Stimulated activated CD8-positive, alpha-beta memory T cell treated with anti-CD3 and anti-CD28 coated beads, Interleukin-12 subunit alpha, Interleukin-12 subunit beta, amount 100 ng/mL, for 1 hour (primary cell): ENCODE measurements at places on chromosomes 7 and 10.

- DNase-seq: no peak
These were observed 14.6 kb downstream of the CHST12 start for GRCh38 chr7:2417981-2418481.

DNA sequence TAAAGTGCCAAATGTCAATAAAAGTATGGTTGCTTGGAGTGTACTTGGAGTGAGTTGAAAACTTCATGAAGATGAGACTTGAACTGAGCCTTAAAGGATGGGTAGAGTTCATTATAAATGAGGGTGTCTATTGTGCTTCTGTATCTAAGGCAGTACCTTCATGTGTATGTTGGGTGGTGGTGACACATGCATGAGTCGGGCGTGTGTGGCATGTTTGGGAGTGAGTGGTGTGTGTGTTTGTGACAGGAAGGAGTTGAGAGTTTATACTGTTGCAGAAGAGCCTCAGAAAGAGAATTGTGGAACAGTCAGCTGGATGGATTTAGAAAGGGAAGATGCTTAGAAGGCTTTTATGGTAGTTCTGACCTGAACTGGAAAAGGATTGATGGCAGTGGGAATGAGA lies 6.0 kb upstream of the ZRANB1 start:
- DNase-seq: no peak

DNA sequence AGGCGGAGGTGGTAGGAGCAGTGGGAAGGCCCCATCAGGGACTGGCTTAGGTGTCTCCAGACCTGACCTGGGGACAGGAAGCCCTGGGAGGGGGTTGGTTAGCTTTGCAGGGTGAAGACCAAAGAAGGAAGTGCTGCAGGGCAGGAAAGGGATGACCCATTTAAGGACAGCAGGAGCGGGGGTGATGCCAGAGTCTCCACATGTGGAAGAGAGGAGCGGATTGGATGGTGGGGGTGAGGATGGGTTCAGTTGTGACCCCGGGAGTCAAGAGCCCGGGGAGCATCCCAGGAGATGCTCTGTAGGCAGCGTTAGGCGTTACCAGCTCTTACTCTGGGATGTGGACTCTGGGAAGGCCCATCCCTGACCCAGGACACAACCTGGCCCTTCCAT lies 3.1 kb upstream of the LDB3 start:
- no peak for DNase-seq

DNA sequence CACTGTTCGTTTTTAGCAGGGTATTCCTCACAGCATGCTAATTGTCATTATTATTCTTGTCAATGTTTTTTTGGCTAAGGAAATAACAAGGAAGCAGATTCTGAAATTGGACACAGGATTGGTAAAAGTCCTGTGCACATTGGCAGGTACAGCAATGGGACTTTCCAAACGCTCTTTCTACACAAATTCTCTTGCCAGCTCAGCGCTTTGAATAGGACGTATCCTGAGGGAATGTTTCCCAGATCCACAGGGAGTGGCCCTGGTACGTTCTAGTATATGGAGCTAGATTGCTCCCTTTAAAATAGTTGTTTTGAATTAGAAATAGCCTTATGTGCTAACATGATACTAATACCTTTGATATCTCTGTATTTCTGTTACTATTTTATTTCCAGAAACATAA lies 82.8 kb upstream of the GRB10 start:
- no peak for DNase-seq

- no peak for DNase-seq
These were observed 113.7 kb downstream of the PHTF2 start for GRCh38 chr7:77912293-77912692.

- no peak for DNase-seq
These were observed 24.6 kb upstream of the BMPER start for GRCh38 chr7:33880787-33881186.

GRCh38 chr10:84292502-84292901 lies 35.9 kb upstream of the CCSER2 start:
- DNase-seq: no peak

DNA sequence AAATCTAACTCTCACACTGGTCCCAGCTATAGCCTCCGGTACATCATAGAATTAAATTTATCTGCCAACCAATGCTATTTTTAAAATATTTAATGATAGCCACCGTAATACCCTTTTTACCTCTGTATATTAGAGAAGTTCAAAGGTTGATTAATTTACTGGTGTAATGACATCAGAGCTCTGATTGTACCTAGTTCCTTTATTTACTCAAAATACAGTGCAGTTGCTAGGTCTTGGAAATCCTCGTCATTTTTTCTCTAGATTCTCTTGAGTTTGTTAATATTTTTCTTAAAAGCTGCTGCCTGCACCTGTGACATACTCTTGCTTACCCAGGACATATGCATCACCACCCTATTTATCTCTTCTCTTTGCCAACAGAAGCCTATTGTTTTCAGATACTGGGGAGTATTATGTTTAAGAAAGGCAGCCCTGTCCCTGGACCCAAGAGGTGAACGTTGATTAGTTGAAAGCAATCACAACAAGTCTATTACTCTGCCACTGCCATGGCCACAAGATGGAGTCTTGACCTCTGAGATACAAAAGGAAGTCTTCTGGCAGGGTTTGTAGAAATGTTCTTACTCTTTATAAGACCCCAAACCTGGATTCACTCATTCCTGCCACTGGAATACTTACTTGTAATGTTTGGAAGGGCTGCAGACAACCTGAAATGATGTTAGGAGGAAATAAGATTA lies 25.6 kb upstream of the TMEM26 start:
- no peak for DNase-seq

DNA sequence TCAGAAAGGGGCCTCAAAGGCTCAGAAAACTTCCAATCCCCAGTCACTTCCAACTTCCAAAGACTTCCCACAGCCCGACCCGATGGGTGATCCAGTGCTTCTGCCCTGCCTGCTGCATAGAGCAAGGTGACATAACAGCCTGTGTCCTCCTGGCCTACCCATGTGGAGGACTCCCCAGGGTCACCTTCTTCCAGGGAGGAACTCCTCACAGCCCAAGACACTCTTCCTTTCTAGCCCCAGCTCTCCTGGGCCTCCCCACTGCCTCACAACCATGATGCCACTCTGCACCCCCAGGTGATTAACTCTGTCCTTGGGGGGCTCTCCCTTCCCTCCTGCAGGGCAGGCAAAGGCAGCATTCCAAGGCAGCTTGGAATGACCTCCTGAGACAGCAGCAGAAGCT lies 158.4 kb upstream of the PDE1C start:
- no peak for DNase-seq

DNA sequence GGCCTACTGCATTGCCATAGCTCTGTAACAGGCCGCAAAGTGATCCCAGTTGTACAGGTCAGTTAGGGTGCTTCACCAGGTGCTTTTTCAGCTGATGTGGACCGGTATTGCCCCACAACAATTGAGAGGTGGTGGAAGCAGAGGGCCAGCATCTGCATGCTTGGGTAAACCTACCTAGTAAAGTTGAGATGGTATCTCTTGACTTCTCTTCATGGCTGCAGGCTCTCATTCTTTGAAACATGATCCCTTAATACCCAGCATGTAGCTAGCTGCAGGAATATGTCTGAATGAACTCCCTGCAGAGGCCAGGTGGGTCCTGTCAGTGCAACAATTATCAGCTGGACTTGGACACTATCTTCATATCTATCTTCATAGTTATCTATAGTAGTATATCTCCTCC lies 60.7 kb upstream of the CCDC6 start:
- DNase-seq: no peak

DNA sequence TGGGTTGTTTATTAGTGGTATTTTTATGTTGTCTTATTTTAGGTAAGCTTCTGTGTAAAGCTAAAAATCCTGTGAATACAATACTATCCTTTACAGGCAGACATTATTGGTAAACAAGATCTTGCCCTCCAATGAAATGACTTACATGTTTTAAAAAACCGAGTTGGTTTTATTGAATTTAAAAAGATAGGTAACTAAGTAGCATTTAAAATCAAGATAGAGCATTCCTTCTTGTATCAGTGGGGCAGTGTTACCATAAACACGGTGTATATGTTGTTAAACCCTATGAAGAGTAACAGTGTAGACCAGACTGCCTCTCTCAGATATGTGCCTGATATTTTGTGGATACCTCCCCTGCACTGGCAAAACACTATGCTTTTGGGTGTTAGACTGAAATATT lies 81.0 kb downstream of the SNX10 start:
- DNase-seq: no peak

GRCh38 chr7:79064187-79064823 lies 389.2 kb downstream of the MAGI2 start:
- DNase-seq: no peak

DNA sequence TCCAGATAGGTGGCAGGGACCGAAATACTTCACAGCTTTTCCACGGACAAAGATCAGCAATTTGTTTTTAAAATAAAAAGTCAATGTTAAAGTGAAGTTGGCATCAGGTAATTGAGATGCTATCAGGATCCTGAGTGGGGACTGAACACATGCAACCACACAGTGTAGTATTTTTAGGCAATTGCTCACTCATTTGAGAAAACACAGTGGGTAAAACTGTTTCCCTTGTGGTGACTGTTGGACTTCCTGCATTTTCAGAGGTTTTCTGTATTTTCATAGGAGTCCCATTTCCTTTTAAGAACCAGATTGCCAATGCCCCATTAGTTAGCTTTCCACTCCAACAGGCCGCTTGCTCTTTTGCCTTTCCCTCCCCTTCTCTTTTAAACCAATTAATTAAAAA lies 159.5 kb upstream of the ZNF32 start:
- no peak for DNase-seq

- DNase-seq: no peak
These were observed 345 bp downstream of the COBL start for GRCh38 chr7:51316262-51316665.

DNA sequence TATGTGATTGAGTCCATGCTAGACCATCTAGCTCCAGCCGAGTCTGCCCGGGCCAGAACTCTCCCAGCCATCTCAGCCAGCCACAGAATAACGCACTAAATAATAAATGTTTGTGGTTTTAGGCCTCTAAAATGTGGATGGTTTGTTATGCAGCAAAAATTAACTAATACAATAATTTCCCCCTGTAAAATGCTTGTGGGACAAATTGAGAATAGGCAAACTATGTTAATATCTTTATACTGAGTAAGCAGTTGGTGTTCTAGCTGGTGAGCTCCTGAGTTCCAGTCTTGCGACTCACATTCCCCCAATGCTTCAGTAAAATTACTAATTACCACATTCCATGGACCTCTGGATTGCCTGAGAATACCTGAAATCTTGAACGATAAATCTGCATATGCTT lies 316.8 kb upstream of the NFE2L3 start:
- DNase-seq: no peak

DNA sequence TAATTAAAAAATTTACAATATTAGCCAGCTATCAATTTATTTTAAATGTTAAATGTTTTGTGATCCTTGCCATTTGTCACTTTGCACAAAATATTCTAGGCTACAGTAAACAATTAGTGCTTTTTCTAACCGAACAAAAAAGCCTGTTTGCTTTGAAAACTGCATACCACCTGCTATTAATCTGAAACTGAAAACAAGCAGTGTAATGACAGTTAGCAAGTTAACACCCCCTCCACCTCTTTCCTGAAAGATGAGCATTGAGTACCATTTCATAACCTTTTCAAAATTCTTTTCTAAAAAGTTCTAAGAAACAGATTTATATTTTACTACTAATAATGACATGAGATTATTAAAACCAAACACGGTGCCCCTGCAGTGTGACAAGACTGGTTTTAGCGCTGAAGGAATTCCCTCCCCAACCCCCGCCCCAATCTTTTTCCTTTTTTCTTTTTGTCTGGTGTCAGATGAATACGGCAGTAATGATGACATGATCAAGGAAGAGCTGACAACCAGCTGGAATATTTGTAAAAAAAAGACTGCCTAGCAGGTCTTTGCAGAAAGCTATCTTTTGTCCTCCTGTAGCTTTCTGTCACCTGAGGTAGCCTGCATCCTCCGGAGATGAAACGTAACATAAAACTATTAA lies 175.6 kb downstream of the CHCHD3 start:
- no peak for DNase-seq

- no peak for DNase-seq
These were observed 171.7 kb downstream of the ADAM12 start for GRCh38 chr10:126216632-126216961.

DNA sequence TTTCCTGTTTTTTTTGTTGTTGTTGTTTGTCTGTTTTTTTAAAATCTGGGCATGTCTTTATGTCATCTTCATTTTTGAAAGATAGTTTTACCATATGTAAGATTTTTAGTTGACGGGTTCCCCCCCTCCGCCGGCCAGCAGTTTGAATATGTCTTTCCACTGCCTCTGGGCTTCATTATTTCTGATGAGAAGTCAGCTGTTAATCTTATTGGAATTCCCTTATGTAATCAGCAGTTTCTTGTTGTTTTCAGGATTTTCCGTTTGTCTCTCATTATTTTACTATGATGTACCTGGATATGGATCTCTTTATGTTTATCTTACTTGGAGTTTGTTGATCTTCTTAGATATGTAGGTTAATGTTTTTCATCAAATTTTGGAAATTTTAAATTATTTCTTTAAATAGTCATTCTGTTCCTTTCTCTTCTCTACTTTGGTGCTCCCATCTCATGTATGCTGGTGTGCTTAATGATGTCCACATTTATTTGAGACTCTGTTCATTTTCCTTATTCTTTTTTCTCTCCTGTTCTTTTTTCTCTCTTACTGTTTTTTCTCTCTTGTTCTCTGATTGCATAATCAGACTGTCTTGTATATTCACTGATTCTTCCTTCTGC lies 9.7 kb downstream of the EXOC6 start:
- no peak for DNase-seq

DNA sequence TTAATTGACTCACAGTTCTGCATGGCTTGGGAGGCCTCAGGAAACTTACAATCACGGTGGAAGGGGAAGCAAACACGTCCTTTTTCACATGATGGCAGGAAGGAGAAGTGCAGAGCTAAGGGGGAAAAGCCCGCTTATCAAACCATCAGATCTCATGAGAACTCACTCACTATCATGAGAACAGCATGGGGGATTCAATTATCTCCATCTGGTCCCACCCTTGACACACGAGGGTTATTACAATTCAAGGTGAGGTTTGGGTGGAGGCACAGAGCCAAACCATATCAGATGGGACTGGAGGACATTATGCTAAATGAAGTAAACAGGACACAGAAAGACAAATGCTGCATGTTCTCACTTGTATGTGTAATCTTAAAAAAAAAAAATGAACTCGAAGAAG lies 141.4 kb upstream of the HABP2 start:
- no peak for DNase-seq

DNA sequence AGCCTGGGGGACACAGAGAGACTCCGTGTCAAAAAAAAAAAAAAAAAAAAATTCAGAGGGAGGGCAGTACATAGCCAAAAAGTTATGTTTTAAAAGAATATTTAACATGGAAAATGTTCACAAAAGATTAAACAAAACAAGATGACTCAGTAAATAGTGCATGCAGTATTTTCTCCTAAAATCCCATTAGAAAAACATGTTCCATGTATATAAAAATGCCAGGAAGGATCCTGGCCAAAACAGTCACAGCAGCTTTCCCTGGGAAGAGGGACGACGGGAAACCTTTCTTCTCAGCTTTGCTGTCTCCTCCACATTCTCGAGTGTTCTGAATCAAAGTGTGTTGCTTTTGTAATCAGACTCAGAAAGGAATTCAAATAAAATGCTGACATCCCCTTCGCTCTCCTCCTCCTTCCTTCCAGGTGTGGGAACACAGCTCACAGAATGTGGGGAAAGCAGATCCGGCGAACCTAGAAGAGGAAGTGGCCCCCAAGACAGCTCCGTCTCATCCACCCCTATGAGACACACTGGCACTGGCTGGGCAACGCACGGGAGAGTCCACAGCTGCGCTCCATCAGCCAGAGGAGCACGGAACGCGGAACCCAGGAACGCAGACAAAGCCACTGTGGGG lies 139.4 kb downstream of the MAD1L1 start:
- DNase-seq: no peak

GRCh38 chr10:29140991-29141390 lies 147.9 kb upstream of the LYZL1 start:
- no peak for DNase-seq
